ENCODE measurements at places on chromosomes 3 and 15.

DNA sequence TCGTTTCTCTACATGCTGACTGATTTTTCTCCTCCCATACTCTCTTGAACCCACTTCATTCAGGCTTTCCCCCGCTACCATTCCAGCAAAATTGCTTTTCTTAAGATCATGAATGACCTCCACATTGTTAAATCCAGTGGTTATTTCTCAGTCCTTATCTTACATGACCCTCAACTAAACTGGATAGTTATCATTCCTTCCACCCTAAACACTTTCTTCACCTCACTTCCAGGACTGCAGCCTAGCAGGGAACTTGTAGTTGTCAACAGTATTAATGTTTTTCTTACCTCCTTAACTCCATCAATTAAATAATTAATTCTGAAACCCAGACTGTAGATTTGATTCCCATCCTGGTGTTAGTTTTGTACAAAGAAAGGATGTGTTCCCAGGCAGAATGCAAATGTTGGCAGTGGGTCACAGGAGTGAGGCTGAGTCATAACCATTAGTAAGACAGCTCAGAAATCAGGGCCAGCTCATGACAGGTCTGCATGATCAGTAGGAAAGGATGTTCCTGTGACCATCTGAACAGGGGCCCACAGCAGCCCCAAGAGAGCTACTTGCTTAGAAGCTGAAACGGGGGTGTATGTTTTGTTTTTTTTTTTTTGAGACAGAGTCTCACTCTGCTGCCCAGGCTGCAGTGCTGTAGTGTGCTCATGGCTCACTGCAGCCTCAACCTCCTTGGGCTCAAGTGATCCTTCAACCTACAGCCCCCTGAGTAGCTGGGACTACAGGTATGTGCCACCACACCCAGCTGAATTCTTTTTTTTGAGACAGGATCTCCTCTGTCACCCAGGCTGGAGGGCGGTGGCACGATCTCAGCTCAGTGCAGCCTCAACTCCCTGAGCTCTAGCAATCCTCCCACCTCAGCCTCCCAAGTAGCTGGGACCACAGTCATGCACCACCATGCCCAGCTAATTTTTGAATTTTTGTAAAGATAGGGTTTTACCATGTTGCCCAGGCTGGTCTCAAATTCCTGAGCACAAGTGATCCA, 9.1 kb downstream of the BCL2L10 start:
- no peak for DNase-seq

- DNase-seq: no peak
Observed at GRCh38 chr15:101528917-101529299, 39.4 kb upstream of the PCSK6 start.

DNA sequence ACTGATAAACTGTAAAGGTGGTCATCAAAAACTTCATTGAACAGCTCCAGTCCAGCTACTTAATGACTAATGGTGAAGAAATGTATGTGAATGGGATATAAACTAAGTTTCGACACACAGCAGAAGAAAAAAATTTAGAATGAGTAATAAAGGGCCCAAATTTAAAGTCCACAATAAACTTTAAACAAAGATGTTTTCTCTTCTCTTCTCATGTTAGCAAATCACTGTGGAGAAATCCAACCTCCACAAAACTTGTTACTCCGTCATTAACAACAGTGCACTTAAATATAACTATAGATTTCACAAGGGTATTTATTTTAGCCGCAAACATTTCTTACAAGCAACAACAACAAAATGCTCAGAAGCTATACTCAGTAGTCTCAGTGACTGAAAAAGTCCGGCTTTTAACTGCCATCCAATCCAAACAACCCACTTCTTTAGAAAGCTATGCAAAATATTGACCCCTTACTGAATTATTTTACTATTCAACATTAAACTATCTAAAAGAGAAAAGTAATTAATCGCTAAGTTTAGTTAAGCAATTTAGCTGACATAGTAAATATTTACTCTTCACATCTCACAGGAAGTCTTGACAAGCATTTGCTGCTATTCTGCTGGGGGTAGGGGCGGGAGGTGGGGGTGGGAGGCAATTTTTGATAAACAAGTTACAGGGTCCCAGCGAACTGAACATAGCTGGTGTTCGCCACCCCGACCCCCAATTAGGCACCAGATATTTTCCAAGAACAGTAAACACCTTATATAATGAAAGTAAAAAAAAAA, 2.4 kb downstream of the IGF2BP2 start:
- no peak for DNase-seq

- no peak for DNase-seq
Observed at GRCh38 chr3:64368257-64369020, 143.2 kb upstream of the PRICKLE2 start.

- DNase-seq: no peak
Observed at GRCh38 chr3:98890181-98890835, 11.2 kb downstream of the DCBLD2 start.

- no peak for DNase-seq
Observed at GRCh38 chr3:129448186-129448895, 8.3 kb downstream of the IFT122 start.

GRCh38 chr3:122415104-122415744, 638 bp downstream of the WDR5B start:
- DNase-seq: no peak

- no peak for DNase-seq
Observed at GRCh38 chr3:141279077-141279967, 47.7 kb downstream of the PXYLP1 start.

DNA sequence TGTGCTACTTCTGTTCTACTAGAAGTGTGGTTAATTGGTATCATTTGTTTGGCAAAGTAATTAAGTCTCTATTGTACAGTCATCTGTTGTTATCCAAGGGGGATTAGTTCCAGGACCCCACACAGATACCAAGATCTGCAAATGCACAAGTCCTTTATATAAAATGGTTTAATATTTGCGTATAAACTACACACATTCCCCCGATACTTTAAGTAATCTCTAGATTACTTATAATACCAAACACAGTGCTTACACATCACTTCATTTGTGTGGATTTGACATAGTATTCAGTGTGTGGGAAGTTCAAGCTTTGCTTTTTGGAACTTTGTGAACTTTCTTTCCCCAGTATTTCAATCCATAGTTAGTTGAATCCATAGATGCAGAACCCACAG, 50.5 kb upstream of the ABI3BP start:
- no peak for DNase-seq

GRCh38 chr15:63430766-63431451, 49.3 kb upstream of the CA12 start:
- no peak for DNase-seq

DNA sequence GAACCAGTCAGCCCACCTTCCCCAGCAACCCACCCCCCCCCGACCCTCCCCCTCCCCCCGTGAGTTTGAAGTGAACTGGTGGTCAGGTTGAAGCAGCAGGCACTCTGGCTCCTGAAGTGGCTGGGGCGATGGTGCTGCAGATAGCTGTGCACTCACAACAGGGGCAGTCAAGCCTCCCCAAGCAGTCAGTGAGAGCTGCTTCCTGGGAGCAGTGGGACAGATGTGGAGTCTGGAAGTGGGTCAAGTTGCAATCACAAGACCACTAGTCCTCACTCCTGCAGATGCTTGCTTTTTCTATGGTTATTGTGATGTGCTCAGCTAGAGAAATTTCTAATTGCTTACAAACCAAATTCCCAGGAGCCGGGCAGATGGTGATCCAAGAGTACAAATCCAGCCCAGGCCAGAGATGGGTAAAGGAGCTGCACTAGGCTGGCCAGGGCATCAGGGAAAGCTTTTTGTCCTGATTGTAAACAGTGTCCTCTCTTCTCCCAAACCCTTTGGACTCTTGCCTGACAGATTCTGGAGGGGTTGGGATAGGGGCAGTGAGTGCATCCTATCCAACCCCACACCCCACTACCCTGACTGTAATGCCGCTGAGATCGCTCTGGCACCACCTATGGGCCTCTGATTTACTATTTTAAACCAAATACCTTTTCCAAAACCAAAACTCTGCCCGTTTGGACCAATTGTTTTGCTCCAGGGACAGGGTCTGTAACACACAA, 9.8 kb upstream of the CLPX start:
- no peak for DNase-seq

- no peak for DNase-seq
Observed at GRCh38 chr3:133821767-133822638, 16.4 kb downstream of the SRPRB start.

DNA sequence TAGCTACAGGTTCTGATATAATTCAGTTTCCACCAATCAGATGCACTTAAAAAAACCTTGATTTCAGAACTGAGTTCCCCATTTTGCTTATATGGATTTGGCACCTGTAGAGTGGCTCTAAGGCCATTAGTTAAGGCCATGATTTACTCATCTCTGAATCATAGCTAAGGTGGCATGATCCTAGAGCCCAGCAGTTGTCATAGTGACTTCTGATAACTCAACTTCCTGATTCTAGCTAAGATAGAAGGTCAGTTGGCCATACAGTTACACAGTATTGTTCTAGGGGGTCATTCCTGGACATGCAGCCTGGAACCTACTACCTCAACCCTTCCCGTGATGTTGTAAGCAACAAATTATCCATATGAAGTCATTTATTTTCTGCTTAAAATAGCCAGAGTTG, 15.9 kb upstream of the TMEM87A start:
- no peak for DNase-seq

DNA sequence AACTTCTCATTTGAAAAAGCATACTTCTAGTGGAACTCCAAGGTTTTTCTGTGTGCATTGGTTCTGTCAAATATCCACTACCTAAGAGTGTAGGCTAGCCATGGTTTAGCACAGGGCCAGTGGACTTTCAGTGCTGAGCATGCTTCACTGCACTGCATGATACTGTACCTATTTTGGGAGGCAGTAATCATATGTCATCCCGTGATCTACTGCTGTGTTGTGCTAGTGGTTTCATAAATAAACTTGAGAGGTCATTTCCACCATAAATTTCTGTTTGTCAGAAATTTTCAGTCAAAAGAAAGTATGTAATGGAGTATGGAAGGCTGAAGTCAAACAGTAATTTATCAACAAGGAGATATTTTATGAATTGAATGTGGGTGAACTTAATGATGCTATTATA, 203.6 kb downstream of the ROBO1 start:
- DNase-seq: no peak

DNA sequence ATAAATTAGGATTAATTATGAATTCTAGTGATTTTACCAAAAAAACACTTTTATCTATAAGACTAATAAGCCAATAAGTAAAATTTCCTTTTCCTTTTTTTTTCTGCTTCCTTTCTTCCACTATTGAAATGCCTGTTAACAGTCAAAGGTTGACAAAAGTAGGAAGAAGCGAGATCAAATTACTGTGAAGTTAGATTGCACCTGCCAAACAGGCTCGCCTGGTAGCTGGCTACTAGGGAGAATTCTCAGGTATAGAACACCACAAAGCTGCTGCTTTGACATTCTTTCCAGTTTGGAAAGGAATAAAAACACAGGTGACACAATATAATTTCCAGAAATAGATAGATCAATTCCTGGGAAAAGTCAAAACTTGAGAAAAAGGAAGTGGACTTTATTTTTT, 749.0 kb downstream of the NSUN3 start:
- no peak for DNase-seq

DNA sequence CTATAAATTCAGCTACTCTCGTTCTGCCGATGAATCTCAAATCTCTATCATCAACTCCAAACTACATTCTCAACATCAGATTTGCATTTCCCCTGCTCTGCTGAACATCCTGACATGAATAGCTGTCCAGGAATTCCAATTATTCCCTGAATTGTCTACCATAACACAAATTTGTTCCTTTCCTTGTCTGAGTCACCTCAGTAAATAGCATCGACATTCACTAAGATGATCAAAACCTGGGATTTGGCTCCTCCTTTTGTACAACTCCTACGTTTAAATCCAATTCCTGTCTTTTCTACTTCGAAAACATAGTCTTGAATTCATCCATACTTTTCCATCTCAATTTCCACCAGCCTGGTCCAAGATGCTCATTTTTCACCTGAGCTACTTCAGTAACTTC, 107.0 kb downstream of the GREM1 start:
- DNase-seq: no peak

- no peak for DNase-seq
Observed at GRCh38 chr3:178320456-178321351, 215.5 kb upstream of the KCNMB2 start.

- DNase-seq: no peak
Observed at GRCh38 chr3:85592256-85592655, 633.5 kb downstream of the CADM2 start.

- no peak for DNase-seq
Observed at GRCh38 chr3:134079761-134080160, 50.0 kb upstream of the SLCO2A1 start.
